ENCODE measurements at places on chromosomes 16 and 17.

DNA sequence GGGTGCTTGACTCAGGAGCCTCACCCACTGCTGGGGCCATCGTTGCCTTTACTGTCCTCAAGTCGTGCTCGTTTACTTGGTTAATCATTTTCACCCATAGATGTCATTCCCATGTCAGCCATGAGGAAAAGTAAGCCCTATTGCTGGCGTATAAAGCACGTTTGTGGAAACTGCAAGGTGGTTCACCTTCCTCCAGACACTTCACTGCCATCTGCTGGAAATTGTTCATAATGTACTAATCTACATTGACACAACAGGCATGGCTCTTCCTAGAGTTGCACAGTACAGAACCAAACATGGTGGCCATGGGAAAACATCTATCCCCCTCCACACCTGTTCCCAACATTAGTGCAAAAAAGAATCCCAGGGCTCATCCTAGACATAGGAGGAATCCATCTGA lies 116.6 kb downstream of the ZNF18 start:
- DNase-seq = no peak

- DNase-seq = no peak
Observed at GRCh38 chr17:5200360-5200759, 8.7 kb upstream of the ZNF594 start.

DNA sequence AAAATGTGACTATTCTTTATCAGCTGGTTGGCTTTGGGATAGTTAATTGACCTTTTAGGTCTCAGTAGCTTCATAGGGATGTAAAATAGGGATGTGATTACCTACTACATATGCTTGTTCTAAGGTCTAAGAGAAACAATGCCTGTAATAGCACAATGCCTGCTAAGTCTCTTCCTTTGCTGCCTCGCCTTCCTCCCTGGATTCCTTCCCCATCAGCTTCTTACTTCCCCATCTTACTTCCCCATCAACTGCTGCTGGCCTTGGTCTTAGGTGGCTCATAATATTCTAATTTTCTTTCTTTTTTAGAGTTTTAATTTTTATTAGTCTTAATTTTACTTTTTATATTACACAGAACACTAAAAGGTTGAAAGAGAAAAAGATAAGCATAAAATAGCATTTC lies 59.2 kb upstream of the GOT2 start:
- DNase-seq = no peak

DNA sequence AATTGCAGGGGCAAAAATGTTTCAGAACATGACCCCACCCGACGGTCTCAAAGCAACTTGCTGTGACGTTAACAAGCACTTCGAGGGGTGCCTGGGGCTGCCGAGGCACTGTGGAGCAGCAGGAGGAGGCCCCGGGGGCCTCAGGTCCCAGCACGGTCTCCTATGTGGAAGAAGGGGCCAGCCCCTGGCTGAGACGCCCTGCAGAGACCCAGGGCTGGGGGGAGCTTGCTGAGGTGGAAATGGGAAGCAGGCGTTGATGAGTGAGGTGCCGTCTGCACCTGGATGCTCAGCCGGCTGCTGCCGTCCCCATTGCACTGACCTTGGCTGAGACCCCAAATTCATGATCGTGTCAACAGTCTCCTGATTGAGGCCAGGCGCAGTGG lies 46.5 kb downstream of the NT5M start:
- no peak for DNase-seq

DNA sequence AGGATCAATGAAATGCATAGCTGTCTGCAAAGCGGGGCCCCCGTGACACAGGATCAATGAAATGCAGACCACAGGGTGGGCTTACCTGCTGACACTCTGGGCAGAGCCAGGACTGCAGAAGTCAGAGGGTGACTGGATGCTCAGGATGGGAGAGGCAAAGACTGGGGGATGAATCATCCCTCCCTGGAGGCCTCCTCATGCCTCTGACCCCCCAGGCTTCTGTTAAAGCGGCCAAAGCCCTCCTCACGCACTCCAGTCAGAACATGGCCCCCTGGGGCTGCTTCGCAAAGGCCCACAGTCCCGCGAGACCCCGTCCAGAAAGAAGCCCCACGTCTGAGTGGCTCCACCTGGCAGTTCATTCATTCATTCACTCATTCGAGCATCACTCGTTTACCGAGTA lies 38.4 kb upstream of the FOXF1 start:
- no peak for DNase-seq

GRCh38 chr16:49377196-49377755 lies 3.7 kb downstream of the C16orf78 start:
- no peak for DNase-seq

DNA sequence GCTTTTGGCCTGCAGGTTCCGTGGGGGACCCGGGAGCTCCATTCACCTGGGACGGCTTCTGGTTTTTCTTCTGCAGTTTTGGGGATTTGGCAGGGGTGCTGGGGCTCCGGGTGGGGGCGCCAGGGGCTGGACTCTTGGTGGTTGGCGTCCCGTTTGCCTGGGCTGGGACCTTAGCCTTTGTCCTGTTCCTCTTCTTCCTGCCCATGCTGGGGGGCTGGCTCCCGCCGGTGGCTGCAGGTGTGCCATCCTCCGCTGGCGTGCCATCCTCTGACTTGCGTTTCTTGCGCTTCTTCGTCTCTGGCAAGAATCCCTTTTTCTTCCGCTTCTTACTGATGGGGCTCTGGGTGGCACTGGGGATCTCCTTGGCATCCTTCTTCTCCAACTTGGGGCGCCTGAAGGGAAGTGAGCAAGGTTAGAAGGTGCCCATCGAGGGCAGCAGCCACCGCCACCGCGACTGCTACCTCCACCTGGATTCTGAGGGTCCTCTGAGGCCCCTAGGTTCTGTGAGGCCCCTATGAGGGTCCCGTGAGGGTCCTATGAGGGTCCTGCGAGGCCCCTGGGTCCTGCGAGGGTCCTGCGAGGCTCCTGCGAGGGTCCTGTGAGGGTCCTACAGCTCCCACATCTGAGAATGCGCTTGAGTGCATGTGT lies 15.5 kb downstream of the MYBBP1A start:
- no peak for DNase-seq

DNA sequence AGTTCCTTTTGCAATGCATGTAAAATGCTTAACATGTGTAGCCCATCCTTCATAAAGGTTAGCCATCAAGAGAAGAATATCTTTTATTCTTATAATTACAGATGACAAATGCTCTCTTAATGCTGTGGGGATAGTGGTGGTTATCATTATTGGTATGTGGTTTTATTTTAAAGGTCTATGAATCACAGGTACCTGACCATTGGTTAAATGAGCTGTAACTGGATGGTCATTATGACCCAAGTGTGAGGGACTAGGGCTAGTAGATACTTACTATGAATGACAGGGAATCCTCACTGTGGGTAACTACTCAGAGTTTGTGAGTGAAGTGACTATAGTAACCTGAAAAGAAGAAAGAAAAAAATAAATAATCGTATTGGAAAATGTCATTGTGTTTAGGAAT lies 78.8 kb downstream of the CDRT15 start:
- no peak for DNase-seq

- DNase-seq = no peak
Observed at GRCh38 chr17:32615326-32615725, 128.5 kb downstream of the CDK5R1 start.

GRCh38 chr17:68035131-68035522 lies 408 bp upstream of the KPNA2 start:
- no peak for DNase-seq

GRCh38 chr17:49343273-49343672 lies 18.8 kb downstream of the ZNF652 start:
- no peak for DNase-seq

GRCh38 chr16:67393788-67394154 lies 473 bp upstream of the TPPP3 start:
- no peak for DNase-seq

GRCh38 chr17:7102421-7102820 lies 12.2 kb downstream of the ASGR2 start:
- no peak for DNase-seq

GRCh38 chr17:74785096-74785980 lies 9.2 kb upstream of the NAT9 start:
- DNase-seq = no peak

DNA sequence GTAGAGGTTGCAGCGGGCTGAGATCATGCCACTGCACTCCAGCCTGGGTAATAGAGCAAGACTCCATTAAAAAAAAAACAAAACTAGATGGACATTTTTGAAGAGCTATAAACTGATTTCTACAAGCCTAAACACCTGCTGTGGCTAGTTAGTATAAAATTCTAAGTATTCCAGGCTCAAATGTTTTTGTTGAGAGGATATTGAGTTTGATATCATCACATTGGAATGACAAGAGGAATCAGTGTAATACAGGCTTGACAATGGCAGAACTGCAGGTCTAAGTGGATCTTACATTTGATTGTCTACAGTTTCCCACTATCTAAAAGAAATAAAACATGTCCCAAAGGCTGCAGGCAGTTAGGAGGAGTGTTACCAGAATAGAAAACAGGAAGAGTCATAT lies 23.9 kb upstream of the DLX3 start:
- DNase-seq = no peak

DNA sequence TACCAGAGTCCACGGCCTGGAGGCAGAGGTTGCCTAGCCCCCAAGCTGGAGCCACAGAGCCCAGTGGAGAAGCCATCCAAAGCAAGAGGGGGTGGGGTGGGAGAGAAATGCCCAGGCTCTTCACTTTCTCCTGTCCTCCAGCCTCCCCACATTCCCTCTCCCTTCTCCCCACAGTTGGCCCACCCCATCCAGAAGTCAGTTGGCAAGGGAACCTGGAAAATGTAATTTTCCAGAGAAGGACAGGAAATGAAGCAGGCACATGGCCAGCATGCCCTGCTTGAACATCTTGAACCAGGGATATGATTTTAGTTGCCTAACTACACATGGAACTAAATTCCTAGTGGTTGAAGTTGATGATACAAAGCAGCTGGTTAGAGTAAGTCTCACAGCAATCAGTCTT lies 73.3 kb upstream of the IRX6 start:
- no peak for DNase-seq

DNA sequence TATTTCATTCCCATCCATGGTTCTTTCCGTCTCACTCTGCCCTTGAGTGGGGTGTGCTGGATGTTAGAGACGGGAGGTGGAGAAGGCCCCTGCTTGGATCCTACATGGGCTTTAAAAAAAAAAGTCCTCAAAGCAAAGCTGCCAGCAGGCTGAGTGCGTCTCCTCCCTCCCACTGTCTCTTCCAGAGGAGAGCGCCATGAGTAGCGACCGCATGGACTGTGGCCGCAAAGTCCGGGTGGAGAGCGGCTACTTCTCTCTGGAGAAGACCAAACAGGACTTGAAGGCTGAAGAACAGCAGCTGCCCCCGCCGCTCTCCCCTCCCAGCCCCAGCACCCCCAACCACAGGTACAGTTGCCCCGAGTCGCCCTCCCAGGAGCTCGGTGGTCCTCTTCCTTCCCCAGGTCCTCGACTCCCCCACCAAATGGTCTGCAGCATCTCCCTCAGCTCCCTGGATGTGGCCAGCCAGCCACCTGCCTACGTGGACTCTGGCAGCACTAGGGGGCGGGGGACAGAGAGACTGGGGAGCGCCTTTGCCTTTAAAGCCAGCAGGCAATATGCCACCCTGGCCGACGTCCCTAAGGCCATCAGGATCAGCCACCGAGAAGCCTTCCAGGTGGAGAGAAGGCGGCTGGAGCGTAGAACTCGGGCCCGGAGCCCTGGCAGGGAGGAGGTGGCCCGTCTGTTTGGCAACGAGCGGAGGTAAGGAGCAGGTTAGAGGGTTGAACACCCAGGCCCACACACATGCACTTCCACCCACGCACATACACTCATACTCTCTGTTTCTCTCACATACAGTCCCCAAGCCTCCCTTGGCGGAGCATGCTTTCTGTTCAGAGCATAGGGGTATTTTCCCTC lies 68.2 kb downstream of the PLD6 start:
- no peak for DNase-seq

GRCh38 chr17:57629470-57629869 lies 115.6 kb downstream of the CCDC182 start:
- no peak for DNase-seq

GRCh38 chr16:51407921-51408320 lies 256.9 kb upstream of the SALL1 start:
- no peak for DNase-seq

DNA sequence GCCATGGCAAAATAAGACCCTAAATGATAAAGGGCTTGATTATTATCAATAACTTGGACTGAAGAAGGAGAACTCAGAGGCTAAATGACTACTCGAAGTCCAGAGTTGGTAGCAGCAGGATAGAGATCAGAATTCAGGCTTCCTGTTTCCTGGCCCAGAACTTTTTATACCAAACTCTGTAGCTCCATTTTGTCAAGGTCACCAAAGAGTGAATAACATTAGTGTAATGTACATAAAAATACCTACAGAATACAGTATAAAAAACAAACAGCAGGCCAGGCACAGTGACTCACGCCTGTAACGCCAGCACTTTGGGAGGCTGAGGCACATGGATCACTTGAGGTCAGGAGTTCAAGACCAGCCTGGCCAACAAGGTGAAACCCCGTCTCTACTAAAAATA lies 79.0 kb downstream of the ARHGAP17 start:
- DNase-seq = no peak

GRCh38 chr16:80656711-80657150 lies 115.9 kb downstream of the DYNLRB2 start:
- DNase-seq = no peak

- DNase-seq = peak; percentile 80
Observed at GRCh38 chr16:65176603-65177002, 54.7 kb upstream of the CDH11 start.

DNA sequence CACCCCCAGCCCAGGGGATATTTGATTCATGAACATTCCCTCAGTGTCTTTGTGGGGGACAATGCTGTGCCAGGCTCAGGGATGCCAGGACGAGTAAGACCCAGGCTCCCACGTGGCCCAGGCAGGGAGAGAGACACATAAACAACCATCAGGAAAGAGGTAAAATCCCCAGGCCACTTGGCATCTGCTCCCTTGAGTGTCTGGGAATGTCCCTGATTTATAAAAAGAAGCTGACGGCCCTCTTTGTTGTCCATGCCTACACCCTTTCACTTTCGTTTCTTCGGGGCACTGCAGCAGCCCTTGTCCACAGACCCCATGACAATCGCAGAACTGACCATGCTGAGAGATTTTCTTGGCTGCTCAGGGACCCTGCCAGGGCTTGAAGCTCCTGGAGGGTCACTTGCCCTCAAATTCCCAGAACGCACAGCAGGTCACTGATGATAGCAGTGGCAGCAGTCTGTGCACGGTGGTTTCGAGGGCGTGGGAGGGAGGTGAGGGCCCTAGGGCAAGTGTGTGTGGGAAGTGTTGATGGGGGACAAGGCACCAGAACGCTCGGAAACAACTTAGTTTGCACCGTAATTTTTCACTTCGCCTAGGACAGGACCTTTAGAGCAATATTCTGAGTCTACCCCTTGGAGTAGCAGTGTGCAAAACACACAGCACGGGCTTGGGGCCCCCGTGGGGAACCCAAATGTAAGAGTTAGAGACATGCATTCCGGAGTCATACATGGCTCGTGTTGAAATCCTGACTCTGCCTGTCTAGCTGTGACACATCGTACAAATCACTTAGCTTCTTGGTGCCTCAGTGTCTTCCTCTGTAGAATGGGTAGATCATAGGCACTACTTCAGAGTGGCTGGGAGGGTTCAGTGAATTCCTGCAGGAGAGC lies 4.7 kb downstream of the NOD2 start:
- no peak for DNase-seq

- no peak for DNase-seq
Observed at GRCh38 chr17:62064791-62065563, at the start of gene MED13. TSS of gene MED13 (minus strand) at chr17:62065278. CDS start at chr17:62065205, 73 bp downstream.

- DNase-seq = no peak
Observed at GRCh38 chr17:55121268-55121667, 143.5 kb upstream of the HLF start.
